ENCODE measurements at places on chromosomes 5 and 9.
A peak's percentile ranks its signal among the peaks of the same experiment; 100 is the strongest.

GRCh38 chr5:125196481-125197111, 450.2 kb upstream of the ZNF608 start:
- no peak for DNase-seq

GRCh38 chr5:158039911-158040347, 181.0 kb upstream of the CLINT1 start:
- DNase-seq, result no peak

DNA sequence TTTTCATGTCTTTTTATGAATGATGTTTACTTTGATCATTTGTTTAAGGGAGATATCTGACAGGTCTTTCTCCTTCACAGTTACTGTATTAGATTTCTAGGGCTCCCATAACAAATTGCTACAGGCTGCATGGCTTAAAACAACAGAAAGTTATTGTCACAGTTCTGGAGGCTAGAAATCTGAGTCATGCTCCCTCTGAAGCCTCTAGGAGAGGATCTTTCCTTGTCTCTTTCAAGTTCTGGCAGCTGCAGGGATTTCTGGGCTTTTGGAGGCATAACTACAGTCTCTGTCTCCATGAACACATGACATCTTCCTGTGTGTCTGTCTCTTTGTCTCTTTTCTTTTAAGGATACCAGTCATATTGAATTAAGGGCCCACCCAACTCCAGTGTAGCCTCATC, 557.3 kb upstream of the SEMA6A start:
- DNase-seq, result no peak

DNA sequence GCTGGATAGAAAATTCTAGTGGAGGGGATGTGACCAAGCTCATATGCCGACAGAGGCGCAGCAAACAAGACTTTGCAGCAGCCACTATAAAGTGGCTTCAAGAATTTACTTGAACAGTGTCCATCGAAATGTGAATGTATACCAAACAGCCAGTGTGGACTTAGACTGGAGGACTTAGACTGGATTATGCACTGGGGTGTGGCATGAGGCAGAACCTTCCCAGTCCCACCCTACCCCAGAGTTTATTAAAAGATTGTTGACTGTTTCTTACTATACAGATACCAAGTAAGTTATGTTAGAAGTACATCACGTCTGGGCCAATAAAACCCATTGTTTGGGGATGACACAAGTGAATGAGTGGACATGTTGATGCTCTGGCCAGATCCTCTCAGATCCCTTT, 561.3 kb upstream of the KLF4 start:
- no peak for DNase-seq

- DNase-seq, result no peak
These were observed 2.1 kb downstream of the MSANTD3 start for GRCh38 chr9:100428871-100429654.

- DNase-seq, result peak; percentile 69
These were observed 60.6 kb downstream of the HSD17B3 start for GRCh38 chr9:96241391-96241809.

DNA sequence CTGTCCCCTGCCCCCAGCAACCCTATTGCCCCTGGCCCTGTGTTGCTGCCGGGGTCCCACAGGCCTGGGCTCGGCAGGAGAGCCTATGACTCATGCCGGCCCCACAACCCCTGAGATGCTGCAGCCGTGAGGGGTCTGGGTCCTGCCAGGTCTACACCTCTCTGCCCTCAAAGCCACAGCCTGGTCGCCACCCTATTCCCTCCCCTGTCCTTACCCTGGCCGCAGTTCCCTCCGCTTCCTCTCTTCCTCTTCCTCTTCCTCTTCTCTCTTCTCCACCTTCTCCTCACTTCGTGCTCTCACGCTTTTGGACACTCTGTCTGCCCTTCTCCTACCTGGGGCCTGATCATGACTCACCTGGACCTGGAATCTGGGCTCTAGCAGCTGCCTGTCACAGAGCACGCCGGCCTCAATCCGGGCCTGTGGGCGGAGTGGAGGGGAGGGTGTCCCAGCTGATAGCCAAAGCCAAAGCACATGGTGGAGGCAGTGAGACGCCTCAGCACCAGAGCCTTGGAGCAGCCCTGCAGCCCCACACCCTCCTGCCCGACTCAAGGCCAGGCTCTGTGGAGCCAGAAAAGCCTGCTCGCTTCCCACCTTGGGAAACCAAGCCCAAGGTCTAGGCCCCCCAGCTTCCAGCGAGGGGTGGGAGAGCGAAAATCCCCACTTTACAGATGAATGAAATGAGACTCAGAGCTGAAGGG, 26.8 kb upstream of the CSF1R start:
- peak; percentile 8 for DNase-seq

GRCh38 chr5:58156973-58157701, 302.7 kb downstream of the PLK2 start:
- no peak for DNase-seq

- no peak for DNase-seq
These were observed 68.9 kb downstream of the PPIC start for GRCh38 chr5:122967625-122968024.

GRCh38 chr5:126416266-126416925, 6.8 kb upstream of the GRAMD2B start:
- no peak for DNase-seq

- DNase-seq, result no peak
These were observed 60.1 kb downstream of the FBN2 start for GRCh38 chr5:128477944-128478343.

DNA sequence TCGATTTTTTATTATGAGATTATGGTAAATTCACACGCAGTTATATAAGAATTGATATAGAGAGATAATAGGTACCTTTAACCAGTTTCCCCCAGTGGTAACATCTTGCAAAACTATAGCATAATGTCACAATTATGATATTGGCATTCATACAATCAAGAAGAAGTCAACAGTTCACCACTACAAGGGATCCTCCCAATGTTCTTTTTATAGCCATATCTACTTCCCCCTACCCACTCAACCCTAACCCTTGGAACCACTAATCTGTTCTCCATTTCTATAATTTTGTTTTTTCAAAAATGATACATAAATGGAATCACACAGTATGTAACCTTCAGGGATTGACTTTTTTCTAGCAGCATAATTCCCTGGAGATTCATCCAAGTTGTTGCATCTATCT, 9.8 kb downstream of the ACTL7B start:
- no peak for DNase-seq

DNA sequence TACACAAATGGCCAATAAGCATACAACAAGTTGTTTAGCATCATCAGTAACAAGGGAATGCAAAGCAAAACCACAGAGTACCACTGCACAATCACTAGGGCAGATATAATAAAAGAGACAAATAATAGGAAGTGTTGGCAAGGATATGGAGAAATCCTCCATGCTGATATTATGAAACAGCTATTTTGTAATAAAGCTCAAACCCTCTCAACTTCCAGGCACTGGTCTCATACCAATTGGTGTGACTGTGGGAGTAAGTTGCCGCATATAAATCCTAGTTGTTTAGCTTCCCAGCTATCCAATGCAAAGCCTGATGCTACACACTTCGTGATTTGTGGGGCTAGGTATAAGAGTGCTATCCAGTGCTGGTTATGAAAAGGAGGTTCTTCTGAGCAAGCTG, 88.6 kb downstream of the SMIM23 start:
- no peak for DNase-seq

GRCh38 chr5:178331491-178331996, 98.9 kb upstream of the PHYKPL start:
- no peak for DNase-seq

DNA sequence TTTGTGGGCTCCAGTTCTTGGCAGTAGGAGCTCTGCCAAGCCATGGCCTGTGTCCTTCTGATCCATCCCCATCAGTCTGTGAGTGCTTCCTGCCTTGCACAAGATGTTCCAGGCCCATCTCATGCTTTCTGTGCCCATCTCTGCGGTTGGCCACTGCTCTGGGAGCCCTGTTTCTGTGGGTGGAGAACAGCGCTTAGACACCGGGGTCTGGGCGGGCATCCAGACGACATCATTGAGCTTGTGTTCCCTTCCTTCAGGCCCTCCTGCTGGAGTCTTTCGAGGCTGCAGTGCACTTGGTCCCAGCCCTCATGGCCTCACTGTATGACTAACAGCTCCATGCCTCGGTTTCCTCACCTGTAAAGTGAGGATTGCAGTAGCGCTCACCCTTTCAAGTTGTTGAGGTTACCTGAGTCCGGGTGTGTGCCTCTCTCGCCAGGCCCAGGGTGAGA, 14.9 kb upstream of the CARD19 start:
- DNase-seq, result no peak

DNA sequence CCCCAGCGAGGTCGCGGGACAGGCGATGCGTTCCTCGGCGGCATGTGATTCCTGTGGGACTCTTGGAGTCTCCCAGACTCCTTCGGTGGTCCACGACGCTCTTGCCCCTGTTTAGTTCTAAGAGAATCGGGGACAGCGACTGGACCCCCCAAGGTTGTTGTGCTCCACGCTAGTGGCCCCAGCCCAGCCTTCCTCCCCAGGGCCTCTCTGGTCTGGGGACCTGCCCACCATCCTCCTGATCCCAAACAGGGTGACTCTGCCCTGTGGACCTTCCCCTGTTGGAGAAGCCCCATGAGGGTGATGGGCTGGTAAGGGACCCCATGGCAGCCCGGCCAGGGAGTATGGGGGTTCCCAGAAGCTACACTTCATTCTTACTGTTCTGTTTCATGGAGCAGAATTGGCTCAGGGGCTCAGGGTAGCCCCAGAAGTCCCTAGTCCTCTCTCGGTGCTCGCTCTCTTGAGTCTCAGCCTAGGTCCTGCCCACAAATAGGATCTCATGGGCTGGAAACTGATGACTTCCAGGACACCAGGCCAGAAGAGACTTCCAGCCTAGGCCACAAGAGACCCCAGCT, 880 bp downstream of the CARD19 start:
- no peak for DNase-seq

DNA sequence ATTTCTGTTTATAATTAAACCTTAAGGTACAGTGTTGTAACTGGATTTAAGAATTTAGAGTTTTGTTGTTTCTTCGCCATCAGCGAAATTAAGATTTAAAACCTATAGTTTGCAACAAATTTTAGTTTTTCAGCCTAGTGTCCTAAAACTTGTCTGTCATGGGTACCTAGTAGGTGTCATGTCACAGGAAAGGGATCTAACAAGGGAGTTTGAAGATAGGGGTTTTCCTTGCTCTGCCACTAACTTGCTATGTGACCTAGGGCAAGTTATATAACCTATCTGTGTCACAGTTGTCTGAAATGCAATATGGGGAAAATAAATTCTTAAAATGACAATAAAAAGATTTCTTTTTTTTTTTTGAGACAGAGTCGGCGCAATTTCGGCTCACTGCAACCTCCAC, 9.2 kb upstream of the ABL1 start:
- DNase-seq, result no peak

DNA sequence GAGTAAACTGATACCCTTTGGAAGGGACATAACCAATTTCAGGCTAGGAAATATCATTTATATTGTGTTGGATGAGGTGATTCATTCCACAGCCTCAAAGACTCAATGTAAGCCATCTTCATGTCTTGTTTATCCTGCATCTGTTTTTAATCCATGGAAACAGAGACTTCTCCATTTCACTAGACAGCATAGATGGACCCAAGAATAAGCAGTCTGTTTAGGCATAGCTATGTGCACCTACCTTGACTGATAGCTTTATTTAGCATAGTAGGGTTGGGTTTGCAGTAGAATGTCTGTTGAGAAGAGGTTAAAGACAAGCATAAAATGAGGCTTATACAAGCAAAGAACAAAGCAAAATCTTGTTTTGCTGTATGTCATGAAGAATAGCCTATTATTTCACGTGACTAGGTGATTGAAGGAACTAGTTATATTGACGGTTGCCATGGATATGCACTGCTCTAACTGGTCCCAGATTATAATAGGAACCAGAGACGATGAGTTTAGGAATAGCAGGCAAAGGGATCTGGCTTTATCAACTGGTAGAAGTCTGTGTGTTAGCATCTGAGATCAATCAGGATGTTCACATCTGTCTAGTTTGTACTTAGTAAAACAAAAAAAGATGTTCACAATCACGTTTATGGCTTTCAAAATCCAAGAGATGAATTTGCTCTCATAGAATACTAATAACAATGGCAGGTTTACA, 154.8 kb upstream of the KLF9 start:
- no peak for DNase-seq

DNA sequence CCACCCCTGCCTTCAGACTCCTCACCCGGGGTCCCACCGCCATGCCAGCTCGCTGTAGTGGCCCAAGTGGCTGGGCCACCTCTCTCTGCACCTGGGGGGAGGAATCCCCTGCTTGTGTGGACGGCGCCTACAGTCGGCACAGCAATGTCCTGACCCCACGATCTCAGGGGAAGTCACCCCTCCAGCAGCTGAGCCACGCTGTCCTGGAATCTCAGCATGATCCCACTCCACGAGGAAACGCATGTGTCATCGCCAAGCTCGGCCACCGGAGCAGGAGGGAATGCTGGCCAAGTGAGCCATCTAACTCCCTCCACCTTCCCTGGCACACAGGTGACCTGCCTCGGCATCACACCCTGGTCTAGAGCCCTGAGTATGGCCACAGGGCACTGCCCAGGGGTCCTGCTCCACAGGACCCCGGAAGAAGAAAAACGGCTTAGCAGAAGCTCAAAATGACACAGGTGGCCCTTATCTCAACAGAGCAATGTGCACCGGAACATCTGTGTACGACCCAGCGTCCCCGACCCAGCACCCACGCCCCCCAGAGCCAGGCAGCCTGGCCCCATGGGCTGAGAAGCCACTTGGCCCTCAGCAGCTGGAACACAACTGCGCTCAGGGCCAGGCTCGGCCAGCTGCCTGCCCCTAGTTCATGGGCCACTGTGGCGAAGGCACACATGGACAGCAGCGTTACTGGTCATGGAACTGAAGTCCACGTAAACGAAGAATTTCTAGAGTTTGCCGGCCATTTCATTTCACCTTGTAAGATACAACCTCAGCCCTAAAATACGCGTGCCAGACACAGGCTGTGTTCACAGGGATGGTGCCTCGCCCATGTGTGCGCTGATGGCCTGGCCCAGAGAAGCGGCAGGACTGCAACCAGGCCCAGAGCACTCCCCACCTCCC, 23.4 kb upstream of the CAMSAP1 start:
- DNase-seq, result no peak

GRCh38 chr9:23746317-23746716, 79.7 kb downstream of the ELAVL2 start:
- DNase-seq, result no peak

- DNase-seq, result no peak
These were observed 181.7 kb downstream of the ELAVL2 start for GRCh38 chr9:23644326-23644725.

Measured in stimulated activated CD4-positive, alpha-beta T cell treated with anti-CD3 and anti-CD28 coated beads, Interleukin-2, amount 100 ng/mL, for 24 hours (primary cell).